Activated CD4-positive, alpha-beta memory T cell treated with anti-CD3 and anti-CD28 coated beads for 36 hours (primary cell): ENCODE measurements at places on chromosomes 3 and 15. TPM values are rescaled to one million over a fixed set of nuclear protein-coding genes. Genes with fewer than 3 reads are reported as not detected.

- no peak overlapping the region for H3K27ac ChIP-seq
- H3K4me3 ChIP-seq: no peak overlapping the region
- H3K4me1 ChIP-seq: no peaks in the 10 kb centered on the region
- H3K36me3 ChIP-seq: no peaks in the 10 kb centered on the region
- H3K27me3 ChIP-seq: peaks cover 7% of the 10 kb centered on the region
Measured at GRCh38 chr3:23600167-23600871, 205.4 kb upstream of the UBE2E1 start.

ALDH1L1 gene
- not detected for total RNA-seq

INSYN1 gene
- not detected for total RNA-seq

COL8A1 gene
- not detected for total RNA-seq

GRCh38 chr3:85180-85579, 111.4 kb upstream of the CHL1 start:
- no peaks in the 10 kb centered on the region for H3K36me3 ChIP-seq
- H3K27me3 ChIP-seq: peaks cover 4% of the 10 kb centered on the region

DNA sequence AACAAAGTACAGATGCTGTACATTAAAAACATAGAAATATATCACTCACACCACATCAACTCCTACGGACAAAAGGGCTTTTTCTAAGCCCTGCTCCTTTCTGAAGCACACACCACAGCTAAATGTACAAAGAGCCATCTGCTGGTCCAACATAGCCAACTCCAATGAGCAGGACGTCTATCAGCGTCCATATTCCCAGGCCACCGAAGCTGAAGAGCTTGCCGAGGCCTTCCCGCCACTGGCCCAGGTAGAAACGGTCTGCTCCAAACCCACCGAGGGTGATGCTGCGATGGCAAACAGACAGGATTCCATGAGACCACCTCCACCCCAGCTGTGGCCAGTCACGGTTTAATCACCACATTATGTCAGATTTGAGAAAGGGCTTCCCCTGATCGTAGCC, 9.8 kb downstream of the TM2D3 start:
- DNase-seq: no peak
- no peaks in the 10 kb centered on the region for H3K27me3 ChIP-seq
- H3K4me1 ChIP-seq: peaks cover 32% of the 10 kb centered on the region
- H3K4me3 ChIP-seq: no peak overlapping the region
